ENCODE measurements at places on chromosomes 5 and 9.

DNA sequence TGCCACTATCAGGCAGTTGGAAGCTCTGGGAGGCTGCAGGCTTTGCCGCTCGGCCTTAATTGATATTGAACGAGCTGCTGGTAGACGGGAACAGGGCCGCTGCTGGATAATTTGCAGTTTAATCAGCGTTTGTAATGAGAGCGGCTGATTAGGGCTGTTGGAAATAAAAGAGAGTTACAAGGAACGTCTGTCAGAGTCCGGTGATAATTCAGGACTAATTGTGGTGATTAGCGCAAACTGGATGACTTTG lies 68.2 kb upstream of the TBCA start:
- DNase-seq = no peak

DNA sequence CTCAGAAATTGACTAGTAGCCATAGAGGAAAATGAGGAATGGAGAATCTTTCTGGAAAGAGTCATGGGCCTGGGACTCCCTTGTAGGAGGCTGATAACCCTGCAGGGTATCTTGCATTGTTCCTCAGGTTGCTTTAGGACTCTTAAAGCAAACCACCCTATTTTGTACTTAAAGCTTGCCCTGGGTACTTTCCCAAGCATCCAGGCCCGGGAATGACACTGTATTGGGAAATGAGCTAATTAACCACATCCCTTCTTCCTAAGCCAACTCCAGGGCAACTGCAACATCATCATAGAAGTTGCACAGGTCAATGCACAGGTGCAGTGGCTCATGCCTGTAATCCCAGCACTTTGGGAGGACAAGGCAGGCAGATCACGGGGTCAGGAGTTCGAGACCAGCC lies 55.9 kb downstream of the UGCG start:
- DNase-seq = no peak

DNA sequence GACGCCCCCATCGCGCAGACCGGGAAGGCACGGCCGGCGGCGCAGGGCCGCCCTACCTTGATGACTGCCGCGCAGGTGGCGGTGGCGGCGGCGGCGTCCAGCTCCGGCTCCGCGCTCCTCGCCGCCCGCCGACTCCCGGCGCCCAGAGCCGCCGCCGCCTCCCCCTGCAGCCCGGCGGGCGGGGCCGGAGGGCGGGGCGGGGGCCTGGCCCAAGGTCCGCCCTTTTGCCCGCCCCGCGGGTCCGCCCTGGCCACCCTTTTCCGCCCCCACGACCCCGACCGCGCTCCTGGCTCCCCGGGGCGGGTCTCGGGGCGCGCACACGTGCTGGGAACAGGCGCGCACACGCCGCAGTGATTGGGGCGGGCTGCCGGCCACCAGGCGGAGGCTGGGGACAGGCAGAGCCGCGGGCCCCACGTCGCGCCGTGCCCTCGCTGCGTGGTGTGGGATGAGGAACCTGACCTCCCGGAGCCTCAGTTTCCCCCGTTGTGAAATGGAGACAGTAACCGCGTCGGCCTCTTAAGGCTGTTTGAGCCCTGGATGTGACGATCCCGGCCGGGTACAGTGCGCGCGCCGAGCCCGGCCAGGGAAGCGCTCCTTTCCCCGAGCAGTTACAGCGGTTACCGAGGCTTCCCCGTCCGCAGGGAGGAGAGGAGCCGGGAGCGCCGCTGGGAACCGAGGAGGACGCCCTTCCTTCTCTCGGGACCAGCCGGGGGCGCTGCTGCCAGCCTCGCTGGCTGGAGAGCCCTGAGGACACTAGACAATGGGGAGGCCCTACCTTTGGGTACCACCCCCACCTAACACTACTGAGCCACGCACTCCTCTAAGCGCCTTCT lies at the start of gene CORO2A:
CORO2A (minus strand) TSS at position 135 of the 833 bp plus-strand sequence. CDS start 34,977 bp downstream, outside the sequence.
- DNase-seq = peak; percentile 91

DNA sequence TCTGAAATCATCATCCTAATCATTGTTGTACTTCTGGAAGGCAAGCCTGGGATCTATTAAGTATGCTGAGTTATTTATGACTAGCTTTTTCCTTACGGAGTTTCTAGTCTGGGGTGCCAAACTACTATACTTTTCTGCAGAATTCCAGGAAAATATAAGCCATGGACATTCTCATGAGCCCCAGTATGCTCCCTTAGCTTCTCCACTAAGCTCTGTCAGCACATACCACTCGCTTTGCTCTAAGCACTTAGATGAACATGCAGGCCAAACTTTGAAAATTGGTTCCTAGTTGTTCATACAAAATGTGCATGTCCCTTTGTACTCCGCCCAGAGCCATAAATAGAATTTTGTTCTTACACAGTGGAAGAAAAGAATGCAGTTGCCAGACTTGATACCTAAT lies 284.6 kb downstream of the ARRDC3 start:
- no peak for DNase-seq
